ENCODE measurements at places on chromosomes 4 and X.

GRCh38 chr4:125266901-125267604 is 47.7 kb upstream of the FAT4 start:
- peak; percentile 82 for DNase-seq

- DNase-seq, result no peak
Observed at GRCh38 chr4:89954906-89955695, 60.4 kb downstream of the MMRN1 start.

DNA sequence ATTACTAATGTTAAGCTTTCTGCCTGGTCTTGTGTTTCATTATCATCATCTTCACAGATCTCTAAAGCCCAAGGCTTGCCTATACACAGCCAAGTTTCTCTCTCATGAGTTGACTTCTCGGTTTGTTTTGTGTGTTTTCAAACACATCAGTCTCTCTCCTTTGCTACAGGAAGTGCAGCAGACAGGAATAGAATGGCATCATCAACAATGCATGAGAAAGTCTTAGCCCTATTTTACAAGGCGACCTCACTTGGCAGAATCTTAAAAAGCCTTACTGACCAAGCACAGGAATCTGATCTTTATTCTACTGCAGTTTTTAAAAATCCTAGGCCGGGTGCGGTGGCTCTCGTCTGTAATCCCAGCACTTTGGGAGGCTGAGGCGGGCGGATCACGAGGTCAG is 36.8 kb downstream of the CC2D2A start:
- DNase-seq, result peak; percentile 54

DNA sequence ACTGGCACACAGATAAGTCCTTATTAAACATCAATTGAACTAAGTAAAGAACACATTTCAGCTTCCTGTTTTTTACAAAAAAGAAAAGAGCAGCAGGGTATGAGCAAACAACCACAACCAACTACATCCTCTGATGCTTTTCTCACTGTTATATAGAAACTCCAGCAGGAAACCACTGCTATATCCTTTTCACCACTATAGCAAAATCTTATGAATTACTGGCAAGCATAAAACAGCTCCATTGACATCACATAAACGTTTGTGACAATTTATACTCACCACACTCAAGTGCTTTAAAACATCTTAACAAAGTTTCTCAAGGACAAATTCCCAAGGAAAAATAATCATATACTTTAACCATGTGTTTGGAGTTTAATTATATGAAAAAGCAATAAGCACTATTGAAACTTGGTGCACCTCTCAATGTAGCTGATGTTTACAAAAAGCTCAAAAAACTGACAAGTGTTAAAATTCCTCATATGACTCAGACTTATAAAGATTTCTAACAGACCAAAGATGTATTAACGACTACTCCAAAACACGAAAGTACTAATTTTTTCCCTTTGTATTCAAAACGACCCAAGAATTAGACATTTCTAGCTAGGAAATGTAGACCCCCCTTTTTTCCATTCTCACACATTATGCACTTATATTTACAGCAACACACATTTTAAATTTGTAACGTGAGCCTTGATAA is 12.9 kb downstream of the GPRIN3 start:
- DNase-seq, result no peak

GRCh38 chr4:15851969-15852368 is 73.8 kb downstream of the CD38 start:
- DNase-seq, result no peak

DNA sequence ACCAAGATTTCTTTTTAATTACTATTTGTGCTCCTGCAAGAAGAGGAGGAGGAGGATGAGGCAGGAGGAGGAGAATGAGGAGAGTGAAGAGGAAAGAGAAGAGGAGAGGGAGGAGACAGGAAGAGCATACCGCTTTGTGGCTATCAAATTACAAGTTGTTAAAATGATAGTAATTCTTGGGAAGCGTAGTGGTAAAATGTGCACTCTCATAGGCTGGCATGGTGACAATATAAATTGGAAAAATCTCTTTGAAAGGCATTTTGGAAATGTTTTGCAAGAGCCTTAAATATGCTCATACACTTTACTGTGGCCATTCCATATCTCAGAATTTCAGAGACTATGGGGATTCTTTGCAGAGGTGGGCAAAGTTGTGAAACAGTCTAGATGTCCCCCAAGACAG is 53.2 kb downstream of the MXRA5 start:
- no peak for DNase-seq

- no peak for DNase-seq
Observed at GRCh38 chrX:79065696-79066095, 78.8 kb upstream of the GPR174 start.

GRCh38 chr4:169079942-169080827 is 70.1 kb upstream of the CBR4 start:
- peak; percentile 71 for DNase-seq

GRCh38 chrX:10759141-10759799 is 138.9 kb upstream of the MID1 start:
- no peak for DNase-seq

DNA sequence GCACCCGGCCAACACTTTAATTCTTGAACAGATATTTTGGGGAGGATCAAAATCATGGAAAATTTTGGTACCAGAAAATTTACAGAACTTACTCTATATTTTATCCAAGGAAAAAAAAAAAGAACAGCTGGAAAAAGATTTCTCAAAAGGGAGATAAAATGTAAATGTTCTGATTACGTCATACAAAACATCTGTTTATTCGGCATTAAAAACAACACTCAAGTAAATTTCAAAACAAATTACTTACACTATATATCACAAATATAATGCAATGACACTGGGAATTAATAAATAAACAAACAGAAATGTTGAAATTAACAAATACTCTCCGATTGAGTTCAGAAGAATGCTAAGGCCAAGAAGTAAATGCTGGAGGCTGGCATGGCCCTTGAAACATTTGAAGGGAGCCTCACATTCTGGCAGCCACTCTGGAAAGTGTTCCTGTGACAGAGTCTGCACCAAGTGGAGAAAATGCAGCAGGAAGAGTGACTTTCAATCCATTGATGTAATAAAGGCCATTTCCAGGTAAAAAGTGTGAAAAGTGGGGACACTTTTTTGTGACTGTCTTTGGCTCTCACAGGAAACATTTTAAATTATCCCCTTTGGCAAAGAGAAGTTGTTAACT is 486.0 kb upstream of the CTSO start:
- no peak for DNase-seq

GRCh38 chr4:45663003-45663402 is 460.9 kb downstream of the GABRG1 start:
- no peak for DNase-seq

- peak; percentile 11 for DNase-seq
Observed at GRCh38 chr4:110663738-110664444, 41.0 kb upstream of the PITX2 start.

- DNase-seq, result no peak
Observed at GRCh38 chrX:40154853-40155588, 57.3 kb upstream of the BCOR start.

DNA sequence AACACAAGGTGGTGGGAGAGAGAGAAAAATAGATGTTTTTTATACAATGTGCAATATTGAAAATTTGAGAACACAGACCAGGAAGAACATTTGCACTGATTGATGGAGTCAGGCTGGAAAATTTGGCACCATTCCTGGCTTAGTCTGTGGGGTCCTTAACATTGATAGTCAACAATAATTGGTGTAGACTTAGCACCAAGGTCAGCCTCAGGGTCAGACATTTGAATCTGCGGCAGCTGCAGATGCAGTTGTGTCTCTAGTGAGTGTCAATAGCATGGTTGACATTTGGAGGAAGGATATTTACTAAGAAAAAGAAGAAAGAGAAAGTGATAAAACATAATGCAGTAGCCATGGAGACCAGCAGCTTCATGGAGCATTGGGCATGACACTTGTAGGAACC is 31.5 kb upstream of the GLRA3 start:
- no peak for DNase-seq

All from skeletal muscle cell (primary cell).